Stimulated activated CD4-positive, alpha-beta T cell treated with anti-CD3 and anti-CD28 coated beads, TNF-alpha, amount 100 ng/mL, for 48 hours (primary cell): ENCODE measurements at places on chromosomes 6 and 20.

GRCh38 chr6:34234667-34235306, 1.9 kb upstream of the HMGA1 start:
- no peak for DNase-seq

- no peak for DNase-seq
These were observed 187.5 kb upstream of the FKBP1C start for GRCh38 chr6:63023726-63024125.

- peak; percentile 50 for DNase-seq
These were observed 8.3 kb downstream of the PI16 start for GRCh38 chr6:36962874-36963273.

GRCh38 chr6:49025273-49026240, 437.5 kb downstream of the MMUT start:
- no peak for DNase-seq

- DNase-seq, result no peak
These were observed 10.1 kb downstream of the MYLK4 start for GRCh38 chr6:2740581-2740980.

DNA sequence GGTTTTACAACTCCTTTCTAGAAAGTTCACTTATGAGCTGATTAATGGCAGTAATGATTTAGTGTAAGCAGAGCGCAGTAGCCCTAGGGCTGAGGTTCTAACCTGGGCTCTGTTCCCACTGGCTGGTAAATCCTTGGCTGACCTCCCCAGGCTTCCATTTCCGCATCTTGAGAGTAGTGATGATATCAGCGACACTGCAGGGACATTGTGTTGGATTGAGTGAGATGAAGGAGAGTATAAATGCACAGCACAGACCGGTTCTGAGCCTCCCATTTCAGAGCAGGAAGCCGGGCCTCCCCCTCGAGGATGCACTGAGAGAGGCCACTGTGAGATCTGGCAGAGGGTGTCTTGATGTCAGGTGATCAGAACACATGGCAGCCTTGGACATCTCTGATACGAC, 477.2 kb upstream of the SULF2 start:
- no peak for DNase-seq

GRCh38 chr6:3195695-3196497, 31.6 kb downstream of the TUBB2B start:
- DNase-seq, result no peak

- DNase-seq, result no peak
These were observed at the start of gene GRIK2 for GRCh38 chr6:101393251-101393828. Gene GRIK2, plus strand, starts transcription at chr6:101393708.

DNA sequence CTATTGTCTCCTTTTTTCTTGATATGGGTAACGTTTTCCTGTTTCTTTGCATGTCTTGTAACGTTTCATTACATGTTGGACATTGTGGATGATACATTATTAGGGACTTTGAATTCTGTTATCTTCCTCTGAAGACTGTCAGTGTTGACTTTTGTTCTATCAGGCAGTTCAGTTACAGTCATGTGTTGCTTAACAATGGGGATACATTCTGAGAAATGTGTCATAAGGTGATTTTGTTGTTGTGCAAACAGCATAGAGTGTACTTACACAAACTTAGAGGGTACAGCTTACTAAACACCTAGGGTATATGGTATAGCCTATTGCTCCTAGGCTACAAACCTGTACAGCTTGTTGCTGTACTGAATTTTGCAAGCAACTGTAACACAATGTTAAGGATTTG, 64.7 kb downstream of the AK9 start:
- DNase-seq, result no peak

DNA sequence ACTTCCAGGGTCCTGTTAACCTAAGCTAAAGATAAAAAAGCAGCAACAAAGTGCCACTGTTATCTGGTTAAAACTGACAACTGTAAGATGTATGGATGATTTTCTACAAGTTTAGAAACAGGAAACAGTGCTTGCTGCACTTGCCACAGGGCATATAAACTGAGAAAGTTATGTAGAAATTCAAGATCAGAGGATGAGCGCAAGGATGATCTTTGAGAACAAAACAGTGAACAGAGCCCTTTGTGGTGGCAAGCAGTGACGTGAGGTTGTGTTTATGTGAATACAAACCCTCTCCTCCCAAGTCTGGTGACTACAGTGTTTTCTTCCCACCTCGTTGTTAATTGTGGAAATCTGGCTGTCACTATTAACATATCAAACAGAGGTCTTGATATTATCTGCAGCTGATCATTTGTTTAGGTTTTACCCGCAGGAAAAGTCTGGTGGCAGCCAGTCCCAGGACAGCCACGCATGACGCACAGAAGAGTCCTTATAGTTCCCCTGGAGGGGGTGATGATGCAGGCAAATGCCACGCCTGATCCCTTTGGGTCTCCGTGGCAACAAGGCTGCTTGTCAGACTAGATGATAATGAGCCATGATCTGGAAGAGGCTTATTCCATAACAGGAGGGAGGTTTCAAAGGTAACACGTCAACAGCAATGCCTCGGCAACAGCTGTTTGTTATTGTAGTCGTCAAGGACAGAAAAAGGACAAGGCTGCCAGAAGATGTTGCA, 43.1 kb upstream of the TNFAIP3 start:
- DNase-seq, result peak; percentile 55

DNA sequence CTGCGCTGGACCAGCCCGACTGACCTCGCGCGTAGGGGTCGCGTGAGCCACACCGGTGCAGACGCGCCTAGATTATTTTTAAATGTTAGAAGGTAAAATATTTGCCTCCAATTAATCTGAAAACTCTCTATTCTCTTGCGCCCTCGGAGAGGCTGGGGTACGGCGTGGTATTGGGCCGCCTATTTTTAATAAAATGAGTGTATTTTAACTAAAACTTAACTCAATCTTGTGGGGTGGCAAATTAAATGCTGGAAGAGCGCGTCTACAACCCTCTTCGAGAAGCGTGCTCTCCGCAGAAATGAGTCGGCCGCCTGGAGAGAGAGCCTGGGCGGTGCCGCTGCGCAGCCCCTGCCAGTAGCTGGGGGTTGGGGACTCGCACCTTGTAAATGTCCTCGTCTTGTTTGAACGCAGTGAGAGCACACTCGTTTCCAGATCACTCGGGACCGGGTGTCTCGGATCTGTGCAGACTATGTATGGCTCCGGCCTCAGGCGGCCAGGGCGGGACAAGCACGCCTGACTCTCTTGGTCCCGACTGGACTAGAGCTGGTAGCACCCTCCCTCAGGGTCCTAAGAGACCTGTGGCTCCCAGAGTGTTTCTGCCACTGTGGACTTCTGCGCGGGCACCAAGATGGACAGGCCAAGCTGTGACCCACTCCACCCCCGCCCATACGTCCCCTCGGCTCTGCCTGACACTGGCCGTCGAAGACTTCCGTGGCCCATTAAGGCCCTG, 2.0 kb upstream of the MAFB start:
- no peak for DNase-seq

- no peak for DNase-seq
These were observed 616.7 kb downstream of the PHF3 start for GRCh38 chr6:64252256-64252655.

- no peak for DNase-seq
These were observed 395.0 kb downstream of the TFAP2A start for GRCh38 chr6:10019851-10020250.

- DNase-seq, result no peak
These were observed 76.3 kb upstream of the FYN start for GRCh38 chr6:111949546-111949945.

DNA sequence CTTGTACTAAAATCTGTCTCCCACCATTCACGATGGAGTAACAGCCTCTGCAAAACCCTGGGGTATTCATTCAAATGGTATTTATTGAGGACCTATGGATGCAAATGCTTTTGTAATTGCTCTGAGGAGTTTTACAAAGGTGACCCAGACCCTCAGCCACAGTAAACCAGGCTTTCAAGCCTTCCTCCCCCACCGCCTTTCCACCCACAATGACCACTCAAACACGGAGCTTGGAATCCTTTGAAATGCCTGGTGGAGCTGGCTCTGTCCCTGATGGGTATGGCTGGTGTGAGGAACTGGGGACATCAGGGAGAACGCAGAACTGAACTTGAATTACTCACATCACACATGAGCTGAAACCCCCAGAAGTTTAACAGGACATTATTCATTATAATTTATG, 246.4 kb downstream of the CDH26 start:
- DNase-seq, result no peak

DNA sequence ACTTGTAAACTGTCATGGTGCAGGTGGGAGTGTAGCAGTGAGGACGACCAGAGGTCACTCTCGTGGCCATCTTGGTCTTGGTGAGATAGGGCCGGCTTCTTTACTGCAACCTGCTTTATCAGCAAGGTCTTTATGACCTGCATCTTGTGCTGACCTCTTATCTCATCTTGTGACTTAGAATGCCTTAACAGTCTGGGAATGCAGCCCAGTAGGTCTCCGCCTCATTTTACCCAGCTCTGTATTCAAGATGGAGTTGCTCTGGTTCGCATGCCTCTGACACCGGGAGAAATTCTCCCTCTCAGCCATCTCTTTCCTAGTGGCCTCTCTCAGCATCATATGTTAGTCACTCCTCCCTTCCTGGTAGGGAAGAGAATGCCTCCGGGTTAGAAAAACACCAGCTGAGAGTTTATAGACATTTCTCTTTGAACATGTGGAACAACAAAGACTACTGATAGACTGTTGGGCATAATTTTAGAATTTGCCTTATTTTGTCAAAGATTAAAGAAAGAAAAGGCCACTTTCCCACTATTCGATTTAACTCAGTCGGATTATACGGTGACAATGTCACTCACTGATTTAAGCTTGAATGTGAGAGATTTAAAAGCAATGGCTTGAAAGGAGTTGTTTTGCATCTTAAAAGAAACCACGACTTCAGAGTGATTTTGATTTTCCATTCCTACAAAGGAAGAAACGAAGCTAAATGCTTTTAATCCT, 67.9 kb upstream of the SNX9 start:
- DNase-seq, result no peak

DNA sequence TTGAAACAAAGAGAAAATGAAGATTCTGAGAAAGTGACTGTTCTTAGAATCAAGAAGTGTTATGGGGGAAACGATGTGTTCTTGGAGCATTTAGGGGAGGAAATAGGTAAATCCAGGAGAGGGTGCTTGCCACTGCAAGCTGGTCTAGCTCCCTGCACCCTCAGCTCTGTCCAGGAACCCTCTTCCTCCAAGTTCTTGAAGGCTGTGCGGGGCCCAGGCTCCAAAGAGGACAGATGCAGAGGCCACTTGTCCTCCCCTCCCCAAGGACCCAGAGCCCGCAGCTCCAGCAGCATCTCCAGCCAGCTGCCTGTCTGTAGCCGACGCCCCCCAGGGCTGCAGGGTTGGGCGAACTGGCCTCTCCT, 87.9 kb downstream of the CDC5L start:
- no peak for DNase-seq

DNA sequence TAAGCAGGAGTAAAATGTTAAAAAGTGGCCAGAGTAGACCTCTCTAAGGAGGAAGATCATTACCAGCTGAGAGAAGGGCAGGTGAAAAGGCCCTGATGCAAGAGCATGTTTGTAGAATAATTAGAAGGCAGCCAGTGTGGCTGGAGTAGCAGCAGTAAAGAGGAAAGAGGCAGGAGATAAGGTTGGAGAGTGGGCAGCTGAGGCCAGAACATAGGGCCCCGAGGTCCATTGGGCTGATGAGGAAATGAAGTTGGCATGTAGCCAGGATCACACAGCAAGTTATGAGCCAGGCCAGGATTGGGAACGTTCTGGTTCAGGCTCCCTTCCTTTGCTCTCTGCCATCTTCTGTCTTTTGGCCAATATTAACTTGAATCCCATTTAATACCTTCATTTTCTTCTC, 51.6 kb downstream of the RALY start:
- DNase-seq, result no peak

- no peak for DNase-seq
These were observed 54.8 kb upstream of the CCDC167 start for GRCh38 chr6:37554480-37554819.

GRCh38 chr20:12061466-12061865, 143.8 kb downstream of the BTBD3 start:
- DNase-seq, result no peak

- DNase-seq, result no peak
These were observed 5.9 kb downstream of the TMEM239 start for GRCh38 chr20:2822073-2822472.

DNA sequence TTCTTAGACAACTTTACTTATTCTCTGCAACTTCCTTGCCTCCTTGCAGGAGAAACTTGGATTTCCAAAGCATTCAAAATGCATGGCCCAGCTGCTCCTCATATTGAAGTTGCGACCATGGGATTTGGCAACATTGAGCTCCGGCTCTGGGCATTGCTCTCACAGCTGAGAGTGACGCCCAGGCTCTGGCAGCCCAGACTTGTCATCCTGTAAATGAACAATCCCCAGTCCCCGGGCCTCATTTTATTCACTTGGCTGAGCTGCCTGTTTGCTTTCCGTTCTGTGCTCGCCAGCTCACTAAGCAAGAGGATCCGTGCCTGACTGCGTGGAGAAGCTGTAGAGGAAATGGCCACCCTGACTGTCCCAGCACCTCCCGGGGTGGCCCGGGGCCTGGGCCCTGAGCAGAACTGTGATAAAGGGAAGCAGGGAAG, 119.5 kb upstream of the CD93 start:
- DNase-seq, result no peak

DNA sequence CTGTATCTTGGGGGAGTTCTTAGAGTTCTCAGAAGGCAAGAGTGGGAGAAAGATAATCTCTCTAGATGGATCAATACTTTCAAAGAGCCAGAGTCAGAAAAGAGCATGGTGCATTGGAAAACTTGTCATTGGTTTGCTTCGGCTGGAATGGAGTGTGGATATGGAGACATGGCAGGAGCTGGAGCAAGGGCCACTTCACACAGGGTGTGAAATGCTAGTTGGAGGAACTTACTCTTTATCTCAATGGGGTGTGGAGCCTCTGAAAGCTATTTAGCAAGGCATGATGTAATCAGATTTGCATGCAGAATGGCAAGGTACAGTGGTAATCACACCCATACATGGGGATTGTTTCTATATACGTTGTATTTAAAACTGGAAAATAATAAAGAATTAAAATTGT, 31.5 kb upstream of the PAQR8 start:
- no peak for DNase-seq

GRCh38 chr20:41638456-41638855, 20.3 kb upstream of the CHD6 start:
- DNase-seq, result no peak

DNA sequence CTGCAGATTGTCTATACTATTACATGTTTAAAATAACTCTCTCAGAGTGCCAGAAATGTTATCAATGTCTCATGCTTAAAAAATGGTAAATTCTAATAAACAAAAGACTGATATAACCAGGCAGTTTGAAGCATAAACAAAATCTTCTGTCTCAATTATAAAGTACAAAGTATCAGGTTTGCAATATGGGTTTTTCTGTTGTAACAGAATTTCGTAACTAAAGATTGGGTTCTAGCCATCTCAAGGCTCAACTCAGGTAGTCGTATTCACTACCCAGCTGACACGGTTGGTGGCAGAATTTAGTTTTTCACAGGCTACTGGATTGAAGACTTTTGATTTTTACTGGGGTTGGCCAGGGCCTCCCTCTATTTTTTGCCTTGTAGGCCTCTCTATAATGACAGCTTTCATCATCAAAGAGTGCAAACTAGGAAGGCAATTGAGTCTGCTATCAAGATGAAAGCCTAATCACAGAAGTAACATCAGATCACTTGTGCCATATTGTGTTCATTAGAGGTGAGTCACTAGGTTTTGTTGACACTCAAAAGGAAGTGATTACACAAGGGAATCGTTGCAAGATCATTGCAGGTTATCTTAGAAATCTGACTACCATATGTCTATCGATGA, 3.6 kb downstream of the CYP39A1 start:
- no peak for DNase-seq
